ENCODE measurements at places on chromosomes 2 and 18.

DNA sequence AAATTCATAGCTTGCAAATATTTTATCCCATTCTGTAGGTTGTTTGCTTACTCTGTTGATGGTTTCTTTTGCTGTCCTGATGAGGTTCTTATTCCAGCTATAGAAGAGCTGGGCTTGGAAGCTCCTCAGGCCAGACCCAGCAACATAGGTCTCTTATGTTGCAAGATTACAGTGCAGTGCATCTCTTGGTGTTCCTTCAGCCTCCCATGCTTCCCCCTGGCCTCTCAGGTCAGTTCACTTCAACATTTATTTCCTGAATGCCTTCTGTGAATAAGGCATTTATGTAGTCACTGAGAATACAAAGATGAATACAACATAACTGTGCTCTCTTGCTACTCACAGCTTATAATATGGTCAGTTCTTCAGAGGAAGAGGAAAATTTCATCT is 179.0 kb upstream of the SLC39A10 start:
- DNase-seq: no peak

DNA sequence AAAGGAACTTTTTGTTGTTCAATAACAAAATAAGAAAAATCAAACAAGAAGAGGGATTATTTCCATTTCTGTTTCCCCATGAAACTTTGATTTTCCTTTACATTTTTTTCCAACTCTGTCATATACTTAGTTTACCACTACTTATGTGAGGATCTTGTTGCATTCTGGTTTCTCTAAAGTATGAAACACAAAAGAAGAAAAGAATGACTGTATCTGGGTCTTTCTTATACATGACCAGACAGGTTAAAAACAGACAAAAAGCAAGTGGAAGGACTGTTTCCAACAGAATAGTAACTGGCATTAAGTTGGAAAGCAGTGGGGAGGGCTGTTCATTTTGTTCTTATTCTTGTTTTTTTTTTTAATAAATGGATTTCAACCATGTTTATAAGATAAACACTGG is 1207.8 kb upstream of the FAM98A start:
- DNase-seq: no peak

DNA sequence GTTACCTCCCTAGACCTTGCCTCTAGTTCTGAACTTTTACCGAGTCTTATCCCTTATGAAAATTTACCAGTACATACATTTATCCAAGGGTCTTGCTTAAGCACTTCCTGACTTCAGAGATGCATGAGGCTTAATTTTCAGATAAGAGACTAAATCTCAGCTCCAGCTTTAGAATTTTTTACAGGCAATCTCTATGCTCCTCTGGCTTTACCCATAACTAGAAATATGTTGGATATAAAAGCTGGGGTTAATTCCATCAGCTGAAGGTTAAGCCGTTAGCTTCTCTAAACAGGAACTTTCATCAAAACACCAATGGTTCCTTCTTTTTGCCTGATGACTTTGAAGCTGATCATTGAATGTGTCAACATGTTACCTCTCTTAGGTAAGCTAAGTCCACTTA is 205.1 kb downstream of the GCA start:
- no peak for DNase-seq

- no peak for DNase-seq
These were observed 103.1 kb downstream of the ZNF236 start for GRCh38 chr18:76925501-76925900.

- DNase-seq: no peak
These were observed 20.9 kb downstream of the LYG1 start for GRCh38 chr2:99279969-99280695.
